ENCODE measurements at places on chromosomes 12 and 14.

- no peak for DNase-seq
Measured at GRCh38 chr12:85971800-85972199, 97.7 kb downstream of the NTS start.

DNA sequence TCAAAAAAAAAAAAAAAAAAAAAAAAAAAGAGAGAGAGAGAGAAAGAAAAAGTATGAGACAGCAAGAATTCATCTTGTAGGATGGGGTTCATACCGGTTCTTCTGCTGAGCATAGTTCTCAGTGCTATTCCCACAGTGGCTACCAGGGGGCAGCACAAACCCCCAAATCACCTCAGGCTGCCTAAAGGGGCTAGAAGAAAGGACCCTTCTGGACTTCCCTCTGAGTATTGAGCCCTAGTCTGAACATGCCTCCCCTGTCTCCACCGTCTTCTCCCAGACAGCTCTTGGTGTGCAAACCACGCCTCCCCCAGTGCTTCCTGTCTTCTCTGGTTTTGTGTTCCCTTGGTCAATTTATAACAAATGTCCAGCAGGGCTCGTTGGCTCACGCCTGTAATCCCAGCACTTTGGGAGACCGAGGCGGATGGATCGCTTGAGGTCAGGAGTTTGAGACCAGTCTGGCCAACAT is 31.3 kb upstream of the SMUG1 start:
- DNase-seq, result peak; percentile 64

DNA sequence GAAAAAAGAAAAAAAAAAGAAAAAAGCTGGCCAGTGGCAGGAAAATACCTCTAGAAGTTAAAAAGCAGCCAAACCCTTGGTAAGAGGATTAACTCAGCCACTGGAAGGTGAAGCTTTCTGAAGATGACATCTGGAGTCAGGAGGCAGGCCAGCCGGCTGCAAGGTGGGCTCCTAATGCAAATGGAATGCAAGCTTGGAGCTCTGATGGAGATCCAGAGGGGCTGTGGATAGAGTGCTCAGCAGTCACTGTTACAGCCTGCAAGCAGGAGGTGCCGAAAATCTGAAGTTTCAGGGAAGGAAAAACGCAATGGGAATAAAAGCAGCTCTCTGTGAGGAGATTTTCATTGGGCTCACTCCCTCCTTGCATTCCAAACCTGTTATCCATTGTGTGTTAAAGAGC is 41.0 kb downstream of the GSC start:
- DNase-seq, result no peak

DNA sequence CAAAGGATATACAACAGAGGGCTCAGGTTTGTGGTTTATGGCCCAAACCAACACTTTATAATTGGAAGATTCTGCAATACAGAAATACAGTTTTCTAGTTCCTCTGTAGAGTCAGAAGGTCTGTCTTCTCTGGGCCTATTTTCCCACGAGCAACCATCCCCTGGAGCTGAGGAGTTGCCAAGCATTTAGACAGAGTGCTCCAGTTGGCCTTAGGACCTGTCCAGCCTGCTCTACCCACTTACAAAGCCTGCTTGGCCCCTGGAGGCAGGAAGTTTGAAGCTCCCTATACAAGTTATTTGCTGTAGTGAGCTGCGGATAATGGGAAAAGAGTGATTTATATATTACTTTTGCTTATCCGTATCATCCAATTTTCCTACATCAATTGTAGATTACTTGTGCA is 60.8 kb upstream of the HSPB8 start:
- no peak for DNase-seq

- no peak for DNase-seq
Measured at GRCh38 chr12:94026596-94026995, 121.8 kb upstream of the PLXNC1 start.

DNA sequence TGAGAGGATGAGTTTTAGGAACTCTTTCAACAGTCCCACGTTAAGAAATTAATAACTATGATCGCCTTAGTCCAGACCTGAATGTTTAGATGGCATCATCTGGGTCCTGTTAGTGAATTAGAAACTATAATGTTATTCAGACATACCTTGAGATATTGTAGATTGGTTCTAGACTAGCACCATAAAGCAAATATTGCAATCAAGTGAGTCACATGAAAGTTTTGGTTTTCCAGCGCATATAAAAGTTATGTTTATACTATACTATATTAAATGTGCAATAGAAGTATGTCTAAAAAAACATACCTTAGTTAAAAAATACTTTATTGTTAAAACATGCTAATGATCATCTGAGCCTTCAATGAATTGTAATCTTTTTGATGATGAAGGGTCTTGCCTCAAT is 106.6 kb upstream of the ATP2B1 start:
- DNase-seq, result no peak

GRCh38 chr14:68143341-68143841 is 323.8 kb downstream of the RAD51B start:
- DNase-seq, result no peak

DNA sequence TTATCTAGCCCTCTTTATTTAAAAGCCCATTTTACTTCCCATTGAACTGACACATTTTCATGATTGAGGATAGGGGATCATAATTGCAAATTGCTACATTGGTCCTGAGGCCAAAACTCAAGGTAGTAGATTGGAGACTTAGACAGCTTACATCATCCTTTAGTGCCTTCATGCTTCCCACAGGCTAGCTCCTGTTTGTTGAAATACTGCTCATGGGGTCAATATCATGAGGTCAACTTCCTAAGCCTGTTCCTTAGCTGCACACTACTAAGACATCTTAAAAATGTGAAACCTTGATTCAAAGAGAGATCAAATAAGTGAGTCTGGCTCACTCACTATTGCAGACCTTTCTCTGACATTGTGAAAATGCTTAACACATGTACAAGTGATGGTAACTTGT is 113.0 kb downstream of the TBC1D30 start:
- DNase-seq, result no peak

DNA sequence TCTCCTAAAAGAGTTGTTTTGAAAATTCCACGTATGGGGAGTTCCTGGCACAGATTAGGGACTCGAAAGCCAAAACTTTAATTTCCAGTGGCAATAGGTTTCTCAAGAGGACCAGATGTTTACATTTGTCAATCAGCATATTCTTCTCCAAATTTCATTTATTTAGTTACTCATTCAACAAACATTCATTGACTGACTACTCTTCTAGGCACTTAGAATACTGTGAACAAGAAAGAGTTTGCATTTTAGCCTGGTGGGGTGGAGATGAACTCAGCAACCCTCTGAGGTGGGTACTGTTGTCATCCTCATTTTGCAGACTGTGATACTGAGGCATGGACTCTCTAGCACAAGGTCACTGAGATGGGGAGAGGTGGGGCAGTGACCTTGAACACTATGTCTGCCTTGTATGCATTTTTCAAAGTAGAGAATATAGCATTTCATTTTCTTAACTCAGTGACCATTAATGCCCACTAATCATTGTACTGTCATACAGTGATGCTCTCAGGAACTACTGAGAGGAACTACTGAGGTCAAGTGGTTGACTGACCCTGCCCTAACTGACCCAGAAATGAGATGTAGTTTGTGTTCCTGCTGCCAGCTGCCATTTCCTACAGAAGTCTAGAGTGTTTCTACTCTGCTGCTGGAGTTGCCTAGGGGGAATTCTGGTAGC is 2.2 kb downstream of the L3HYPDH start:
- DNase-seq, result no peak

DNA sequence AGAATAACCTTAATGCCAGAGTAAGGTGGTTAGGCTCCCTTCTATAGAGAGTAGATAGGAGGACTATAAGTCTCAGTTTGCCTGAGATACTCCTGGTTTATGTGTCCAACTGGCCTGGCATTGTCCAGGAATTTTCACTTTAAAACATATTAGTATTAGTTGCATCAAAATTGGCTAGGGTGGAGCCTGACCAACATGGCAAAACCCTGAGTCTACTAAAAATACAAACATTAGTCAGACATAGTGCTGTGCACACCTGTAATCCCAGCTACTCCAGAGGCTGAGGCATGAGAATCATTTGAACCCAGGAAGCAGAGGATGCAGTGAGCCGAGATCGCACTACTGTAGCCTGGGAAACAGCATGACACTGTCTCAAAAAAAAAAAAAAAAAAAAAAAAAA is 11.9 kb downstream of the WDHD1 start:
- DNase-seq, result no peak

DNA sequence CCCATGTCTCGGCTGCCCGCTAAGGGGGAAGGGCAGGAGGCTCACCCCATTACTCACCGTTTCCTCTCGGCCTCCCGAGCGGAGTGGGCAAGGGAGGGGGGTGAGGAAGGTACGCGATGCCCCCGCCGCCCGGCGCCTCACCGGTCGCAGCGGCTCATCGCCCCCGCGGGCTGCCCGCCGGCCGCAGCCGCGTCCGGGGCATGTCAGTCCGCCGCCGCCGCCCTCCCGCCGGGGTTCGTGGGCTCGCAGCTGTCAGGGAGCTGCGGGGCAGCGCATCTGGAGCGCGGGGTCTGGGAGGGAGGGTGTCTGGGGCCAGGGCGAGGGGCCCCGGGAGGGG is 461 bp downstream of the SLC8A3 start:
- peak; percentile 13 for DNase-seq

- no peak for DNase-seq
Measured at GRCh38 chr14:75361751-75362433, 65.9 kb upstream of the JDP2 start.

DNA sequence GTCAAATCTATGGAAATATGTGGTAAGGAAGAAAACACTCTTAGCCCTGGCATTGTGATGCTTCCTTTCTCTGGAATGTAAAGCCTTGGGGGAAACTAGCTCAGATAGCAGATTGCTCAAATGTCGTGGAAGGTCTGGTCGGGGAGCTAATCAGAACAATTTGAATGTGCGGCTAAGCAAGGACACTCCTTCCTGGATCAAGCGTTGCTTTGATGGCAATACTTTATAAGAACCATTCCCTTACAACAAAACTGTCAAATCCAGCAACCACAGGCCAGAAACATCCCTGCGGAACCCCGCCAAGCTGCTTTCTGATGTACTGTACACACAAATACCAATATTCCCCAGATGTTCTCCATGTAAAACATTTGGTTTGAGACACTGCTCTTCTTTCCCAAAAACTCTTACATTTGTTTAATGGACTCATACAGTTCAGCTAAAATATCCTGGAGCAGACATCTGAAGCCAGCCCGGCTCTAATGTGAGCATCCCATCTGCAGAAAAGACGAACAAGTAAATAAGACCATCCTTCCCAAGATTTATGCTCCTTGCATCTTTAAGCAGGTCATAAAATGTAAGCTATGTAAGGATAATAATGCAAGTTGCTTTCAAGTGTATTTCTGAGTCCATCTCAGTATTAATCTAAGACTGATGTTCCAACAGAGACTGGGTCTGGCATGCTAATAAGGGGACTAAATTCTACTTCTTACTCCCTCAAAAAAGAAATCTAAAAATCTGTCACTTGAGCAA is 20.2 kb downstream of the NUAK1 start:
- no peak for DNase-seq

- peak; percentile 6 for DNase-seq
Measured at GRCh38 chr12:128823216-128823915, 392 bp downstream of the SLC15A4 start.

GRCh38 chr14:94541234-94541975 is 19.8 kb upstream of the SERPINA4 start:
- no peak for DNase-seq

GRCh38 chr12:74537126-74537706 is 419 bp upstream of the ATXN7L3B start:
- no peak for DNase-seq

- DNase-seq, result no peak
Measured at GRCh38 chr12:51372021-51372420, 19.2 kb downstream of the GALNT6 start.

DNA sequence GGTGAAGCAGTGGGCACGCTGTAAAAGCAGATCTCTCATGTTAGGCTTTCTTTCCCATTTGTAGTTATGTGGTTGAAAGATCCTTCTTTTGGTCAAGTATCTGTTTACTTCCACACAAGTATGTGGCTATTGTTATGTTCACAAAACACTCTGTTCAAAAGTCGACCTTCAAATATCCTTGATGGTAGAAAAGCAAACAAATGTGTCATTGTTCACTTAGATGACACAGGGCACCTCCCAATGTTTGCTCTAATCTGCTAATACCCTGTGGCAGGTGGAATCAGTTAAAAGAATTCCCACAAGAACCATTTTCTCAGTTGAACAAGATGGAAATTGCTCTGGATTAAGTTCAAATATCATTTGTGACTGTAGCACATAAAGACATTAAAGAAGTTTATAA is 43.6 kb upstream of the NAA30 start:
- DNase-seq, result no peak

DNA sequence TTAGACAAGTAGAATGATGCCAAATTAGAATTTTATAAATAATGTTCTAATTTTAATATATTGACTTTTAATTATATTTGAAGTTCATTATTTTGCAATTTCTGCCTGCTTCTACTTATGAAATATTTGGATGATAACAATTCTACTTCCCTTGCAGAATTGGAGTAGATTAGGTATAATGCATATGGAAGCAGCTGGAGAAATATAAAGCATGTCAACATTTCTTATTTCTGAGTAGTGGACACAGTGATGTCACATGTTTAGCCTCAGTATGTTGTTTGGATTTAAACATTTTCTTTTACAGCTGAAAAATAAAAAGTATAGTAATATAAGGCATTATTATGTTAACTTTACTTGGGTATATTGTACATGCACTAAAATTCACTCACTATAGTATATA is 344.2 kb upstream of the E2F7 start:
- no peak for DNase-seq

- no peak for DNase-seq
Measured at GRCh38 chr14:104938436-104938835, 13.8 kb downstream of the PLD4 start.

GRCh38 chr12:46920499-46920898 is 94.7 kb upstream of the SLC38A4 start:
- DNase-seq, result no peak

- no peak for DNase-seq
Measured at GRCh38 chr12:6476489-6476888, 6.0 kb upstream of the VAMP1 start.

DNA sequence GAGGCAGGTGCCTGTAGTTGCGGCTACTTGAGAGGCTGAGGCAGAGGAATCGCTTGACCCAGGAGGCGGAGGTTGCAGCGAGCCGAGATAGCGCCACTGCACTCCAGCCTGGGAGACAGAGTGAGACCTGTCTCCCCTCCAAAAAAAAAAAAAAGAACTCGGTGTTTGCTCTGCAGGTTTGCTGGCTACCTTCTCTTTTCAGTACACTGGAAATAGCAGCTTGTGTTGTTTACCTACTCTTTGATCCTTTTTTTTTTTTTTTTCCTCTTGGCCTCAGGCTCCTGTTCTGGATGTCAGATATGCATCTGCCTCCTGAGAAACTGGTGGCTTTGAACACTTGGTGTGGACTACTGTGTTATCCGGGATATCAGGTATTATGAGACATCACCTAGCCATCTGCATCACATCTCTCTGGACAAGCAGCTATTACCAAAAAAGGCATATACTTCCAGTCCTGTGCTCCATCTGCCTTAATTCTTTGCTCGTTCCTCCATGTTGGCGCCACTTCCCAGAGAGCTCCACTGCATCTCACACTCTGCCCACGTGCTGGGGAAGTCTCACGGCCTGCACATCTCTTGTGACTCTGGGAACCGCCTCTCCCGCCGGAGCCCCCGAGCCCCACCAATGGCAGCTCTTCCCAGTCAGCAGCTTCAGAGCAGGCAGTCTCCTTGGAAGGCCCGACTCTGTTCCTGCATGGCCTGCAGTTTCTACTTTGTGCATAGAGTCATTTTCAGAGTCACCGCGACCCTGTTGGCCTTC is 50.9 kb upstream of the TRAF3 start:
- no peak for DNase-seq

- DNase-seq, result no peak
Measured at GRCh38 chr12:11607313-11608081, 42.0 kb upstream of the ETV6 start.

- no peak for DNase-seq
Measured at GRCh38 chr14:22263961-22264360, 325.1 kb downstream of the DAD1 start.

GRCh38 chr12:56998981-56999380 is 7.4 kb downstream of the ZBTB39 start:
- peak; percentile 59 for DNase-seq

All from stimulated activated CD4-positive, alpha-beta T cell treated with anti-CD3 and anti-CD28 coated beads, Interleukin-1b, Interleukin-23, amount 100 ng/mL, for 48 hours (primary cell).